ENCODE measurements at places on chromosomes 6 and 20.

GRCh38 chr20:10986586-10986985 is 312.8 kb upstream of the JAG1 start:
- peak; percentile 74 for DNase-seq

GRCh38 chr6:163701762-163702161 is 287.2 kb downstream of the QKI start:
- no peak for DNase-seq

GRCh38 chr6:11970114-11970513 is 42.0 kb upstream of the HIVEP1 start:
- no peak for DNase-seq

DNA sequence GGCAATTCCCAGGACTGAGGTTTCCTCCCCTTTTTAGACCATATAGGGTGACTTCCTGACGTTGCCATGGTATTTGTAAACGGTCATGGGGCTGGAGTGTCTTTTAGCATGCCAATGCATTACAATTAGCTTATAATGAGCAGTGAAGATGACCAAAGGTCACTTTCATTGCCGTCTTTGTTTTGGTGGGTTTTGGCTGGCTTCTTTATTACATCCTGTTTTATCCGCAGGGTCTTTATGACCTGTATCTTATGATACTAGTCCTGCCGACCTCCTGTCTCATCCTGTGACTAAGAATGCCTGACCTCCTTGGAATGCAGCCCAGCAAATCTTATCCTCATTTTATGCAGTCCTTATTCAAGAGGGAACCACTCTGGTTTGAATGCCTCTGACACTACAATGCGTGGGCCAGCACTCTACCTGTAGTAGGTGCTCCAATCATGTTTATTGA is 190.1 kb downstream of the KCNQ5 start:
- DNase-seq: peak; percentile 93

- DNase-seq: no peak
These were observed 12.4 kb downstream of the SERINC1 start for GRCh38 chr6:122459240-122459639.

All from EH (cell line).